ENCODE measurements at places on chromosomes 13 and 19. TPM values are rescaled to one million over a fixed set of nuclear protein-coding genes. Genes with fewer than 3 reads are reported as not detected.

Gene NANOS3
- 3.0 TPM for total RNA-seq

Gene BEST2
- total RNA-seq, result under 0.01 TPM

Gene ADM5
- total RNA-seq, result 0.49 TPM

Gene PTH2
- total RNA-seq, result not detected

Gene OR4F17
- not detected for total RNA-seq

Gene TYROBP
- 2.5 TPM for total RNA-seq

Gene CGB5
- not detected for total RNA-seq

Gene REEP6
- total RNA-seq, result 0.98 TPM

Gene CYP4F3
- 0.25 TPM for total RNA-seq

Gene CD37
- total RNA-seq, result 3.4 TPM

Gene BAX
- total RNA-seq, result 15.2 TPM

Gene PPP5C
- 42.5 TPM for total RNA-seq

Gene RCBTB1
- 11.3 TPM for total RNA-seq

Gene PLK5
- 0.74 TPM for total RNA-seq

Gene ZNF541
- under 0.01 TPM for total RNA-seq

Gene PRTN3
- total RNA-seq, result 1.5 TPM

Gene SPRED3
- 2.0 TPM for total RNA-seq

Gene EGLN2
- total RNA-seq, result 34.9 TPM

Gene ZNF283
- total RNA-seq, result 25.1 TPM

Gene ZIM2
- 4.2 TPM for total RNA-seq

Gene CYP2A6
- not detected for total RNA-seq

Gene UGGT2
- total RNA-seq, result 47.2 TPM

Gene HAUS8
- 2.7 TPM for total RNA-seq

Gene KIR3DL1
- total RNA-seq, result not detected

Gene NCCRP1
- not detected for total RNA-seq

Gene ITGBL1
- 2.2 TPM for total RNA-seq

Gene RAB3A
- total RNA-seq, result 44.7 TPM

Gene HSH2D
- total RNA-seq, result under 0.01 TPM

Gene RNF225
- total RNA-seq, result not detected

Gene POSTN
- total RNA-seq, result 6.4 TPM

Gene PCDH8
- total RNA-seq, result 52.6 TPM

Gene CBLC
- not detected for total RNA-seq

Gene SPACA4
- not detected for total RNA-seq

Gene PCDH9
- total RNA-seq, result 59.0 TPM

Gene NFIX
- total RNA-seq, result 185 TPM

Gene NCR1
- total RNA-seq, result not detected

Gene SYCN
- total RNA-seq, result not detected

Gene ATP7B
- total RNA-seq, result 7.6 TPM

Gene SIGLEC14
- under 0.01 TPM for total RNA-seq

Gene ZNF563
- 1.2 TPM for total RNA-seq

Gene ZNF547
- 7.9 TPM for total RNA-seq

All from temporal lobe (tissue), 4 donors.